ENCODE measurements at places on chromosomes 16 and 17.

GRCh38 chr17:36602030-36602748, 806 bp downstream of the MRM1 start:
- no peak for DNase-seq

GRCh38 chr16:80055831-80056230, 455.3 kb upstream of the MAF start:
- no peak for DNase-seq

DNA sequence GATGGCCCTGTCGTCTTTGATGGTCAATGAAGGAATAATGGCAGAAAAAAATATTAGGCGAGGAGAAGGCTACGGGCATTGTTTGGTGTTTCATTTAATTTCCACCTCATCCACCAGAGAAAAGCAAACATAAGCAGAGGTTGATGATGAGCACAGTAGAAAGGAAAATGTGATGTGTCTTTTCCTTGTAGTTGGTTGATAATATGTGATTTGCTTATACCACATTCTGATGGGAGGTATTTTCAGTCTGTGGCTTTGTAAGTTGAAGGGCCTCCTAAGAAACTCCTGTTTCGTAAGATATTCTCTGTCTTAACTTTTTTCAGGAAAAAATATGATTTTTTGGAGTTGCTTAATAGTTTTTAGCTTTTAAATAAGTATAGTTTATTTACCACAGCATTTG, 215.7 kb downstream of the PRKCA start:
- no peak for DNase-seq

GRCh38 chr17:12402963-12403622, 262.6 kb upstream of the MYOCD start:
- no peak for DNase-seq

GRCh38 chr17:80960797-80961452, 30.7 kb upstream of the CHMP6 start:
- DNase-seq, result no peak

All from stimulated activated CD8-positive, alpha-beta memory T cell treated with anti-CD3 and anti-CD28 coated beads, Interleukin-4, amount 100 ng/mL, for 1 hour (primary cell).